ENCODE measurements at places on chromosomes 2 and 18.

DNA sequence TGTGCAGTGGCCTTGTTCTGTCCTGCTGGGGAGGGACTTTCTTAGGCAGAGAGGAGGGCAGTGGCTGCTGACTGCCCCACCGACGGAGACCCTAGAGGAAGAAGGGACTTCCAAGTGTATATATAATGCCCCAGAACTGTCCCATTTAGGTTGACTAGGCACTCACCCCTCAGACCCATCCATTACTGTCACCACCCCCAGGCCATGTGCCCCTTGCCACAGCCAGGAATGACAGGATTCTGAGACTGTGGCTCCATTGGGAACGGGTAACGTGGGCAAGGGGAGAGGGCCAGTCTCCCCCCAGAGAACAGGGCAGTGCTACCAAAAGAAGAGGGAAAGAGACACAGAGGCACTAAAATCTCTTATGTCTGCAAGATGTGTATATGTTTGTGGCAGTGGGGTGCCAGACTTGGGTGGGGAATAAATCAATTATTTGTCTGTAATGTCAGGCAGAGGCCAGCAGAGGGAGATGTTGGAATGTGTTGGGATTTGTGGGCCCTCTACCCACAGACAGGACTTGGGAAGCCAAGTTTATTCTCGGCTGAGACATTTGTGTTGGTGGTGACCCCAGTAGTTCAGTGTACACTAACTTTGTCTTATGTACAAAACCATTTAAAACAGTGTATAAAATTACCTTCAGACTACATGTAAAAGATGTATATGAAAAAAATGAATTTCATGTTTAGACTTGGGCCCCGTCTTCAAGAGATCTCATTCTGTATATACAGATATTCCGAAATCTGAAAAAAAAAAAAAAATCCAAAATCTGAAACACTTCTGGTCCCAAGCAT, 24.0 kb upstream of the TMEM37 start:
- DNase-seq = no peak

- no peak for DNase-seq
These were observed 42.1 kb upstream of the REL start for GRCh38 chr2:60839126-60839813.

DNA sequence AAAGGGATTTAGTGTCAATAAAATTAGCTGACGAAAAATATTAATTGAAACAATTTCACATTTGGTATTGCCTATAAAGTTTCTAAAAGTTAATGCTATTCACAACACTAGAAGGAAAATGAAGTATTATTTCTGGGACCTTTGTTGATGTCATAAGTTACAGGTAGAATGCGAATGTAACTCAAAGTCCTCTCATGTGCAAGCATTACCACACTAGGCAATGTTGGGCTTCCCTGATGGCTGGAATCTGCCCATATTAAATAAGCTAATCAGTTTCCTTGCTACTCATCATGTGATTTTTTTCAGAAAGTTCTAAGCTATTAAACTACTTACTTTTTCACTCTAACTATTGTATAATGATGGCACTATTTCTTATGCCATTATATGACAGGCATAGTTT, 44.6 kb downstream of the COBLL1 start:
- DNase-seq = no peak

DNA sequence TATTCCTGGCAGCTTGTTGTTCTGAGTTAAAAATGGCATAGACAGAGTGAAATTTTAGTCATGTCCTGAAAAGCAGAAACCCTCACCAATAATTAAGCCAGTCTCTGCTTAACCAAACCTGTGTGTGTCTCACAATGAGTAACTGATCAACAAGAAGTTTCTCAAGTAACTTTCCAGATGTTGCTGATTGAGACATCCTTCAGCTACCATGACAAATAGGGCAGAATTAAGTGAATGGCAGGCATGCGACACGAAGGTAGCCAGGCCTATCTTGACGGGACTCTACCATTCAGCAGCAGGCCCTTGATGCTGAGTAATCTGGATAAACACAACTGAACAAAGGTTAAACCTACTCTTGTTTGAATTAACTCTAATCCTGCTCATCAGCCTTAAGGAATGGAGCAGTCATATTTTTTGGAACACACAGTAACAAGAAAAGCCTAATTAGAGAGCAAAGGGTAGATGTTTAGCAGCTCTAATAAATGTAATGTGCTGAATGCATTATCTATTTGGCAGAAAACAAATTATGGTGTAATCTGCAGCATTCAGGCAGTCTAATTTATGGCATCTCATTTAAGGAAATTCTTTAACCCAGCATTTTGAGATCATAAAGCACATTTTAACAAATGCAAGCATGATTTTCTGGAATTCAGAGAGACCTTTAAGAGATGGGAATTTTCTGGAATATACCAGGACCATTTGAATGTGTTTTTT, 159.5 kb upstream of the EPHA4 start:
- no peak for DNase-seq

- no peak for DNase-seq
These were observed 65.2 kb upstream of the RNF152 start for GRCh38 chr18:61957801-61958516.

DNA sequence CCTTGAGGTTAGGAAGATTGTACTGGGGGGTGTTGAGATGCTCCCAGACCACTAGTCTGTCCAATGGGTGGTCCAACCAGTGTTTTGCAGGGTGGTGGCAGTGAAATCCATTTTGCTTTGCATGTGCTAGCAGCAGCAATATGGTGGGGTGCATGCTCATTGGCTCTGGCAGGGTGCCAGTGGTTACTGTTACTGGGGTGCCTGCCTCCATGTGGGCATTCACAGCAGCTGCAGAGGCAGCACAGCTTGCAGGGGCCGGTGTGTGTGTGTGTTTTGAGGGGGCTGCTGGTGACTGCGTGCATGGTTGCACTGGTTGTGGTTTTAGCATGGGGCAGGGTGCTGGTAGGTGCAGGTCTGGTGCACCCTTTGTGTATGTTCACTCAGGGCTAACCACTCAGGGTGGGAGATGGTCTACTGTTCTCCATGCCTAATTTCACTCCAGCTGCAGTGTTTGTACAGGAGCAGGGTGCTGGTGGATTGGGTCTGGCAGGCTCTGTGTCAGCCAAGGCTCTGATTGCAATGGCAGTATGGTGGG, 265.4 kb downstream of the NUP35 start:
- DNase-seq = no peak

DNA sequence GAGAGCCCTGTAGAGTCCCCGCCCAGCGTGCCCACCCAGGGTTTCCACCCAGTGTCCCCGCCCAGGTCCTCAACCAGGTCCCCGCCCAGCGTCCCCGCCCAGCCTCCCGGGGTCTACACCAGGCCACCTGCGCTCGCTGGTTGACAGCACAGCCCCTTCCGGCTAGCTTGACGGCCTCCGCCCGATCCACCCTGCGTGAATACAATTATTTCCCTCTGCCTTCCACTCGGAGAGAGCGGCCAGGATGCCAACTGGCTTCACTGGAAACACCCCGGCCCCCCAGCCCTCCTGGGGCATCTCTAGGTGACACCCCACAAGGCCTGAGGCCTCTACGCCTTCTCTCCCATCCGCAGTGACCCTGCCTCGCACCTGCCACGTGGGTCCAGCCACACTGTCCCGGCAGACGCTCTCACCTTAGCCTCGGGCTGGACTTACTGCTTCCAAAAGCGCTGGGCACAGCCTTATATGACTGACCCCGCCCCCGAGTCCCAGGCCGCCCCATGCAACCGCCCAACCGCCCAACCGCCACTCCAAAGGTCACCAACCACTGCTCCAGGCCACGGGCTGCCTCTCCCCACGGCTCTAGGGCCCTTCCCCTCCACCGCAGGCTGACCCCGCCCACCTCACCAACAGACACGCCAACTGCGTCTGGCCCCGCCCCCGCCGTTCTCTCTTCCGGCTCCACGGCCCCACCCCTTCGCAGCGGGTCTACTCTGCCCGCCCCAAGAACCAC, 188.1 kb downstream of the LAMA1 start:
- no peak for DNase-seq

- DNase-seq = no peak
These were observed 1.5 kb downstream of the SPOPL start for GRCh38 chr2:138503087-138503442.

- no peak for DNase-seq
These were observed 134.0 kb upstream of the LYPD1 start for GRCh38 chr2:132804051-132804450.

- no peak for DNase-seq
These were observed 69.6 kb downstream of the ACVR1 start for GRCh38 chr2:157806426-157807077.

GRCh38 chr2:28368357-28368798, 24.3 kb upstream of the FOSL2 start:
- no peak for DNase-seq

- DNase-seq = no peak
These were observed 16.0 kb downstream of the TMEM177 start for GRCh38 chr2:119694845-119695521.

DNA sequence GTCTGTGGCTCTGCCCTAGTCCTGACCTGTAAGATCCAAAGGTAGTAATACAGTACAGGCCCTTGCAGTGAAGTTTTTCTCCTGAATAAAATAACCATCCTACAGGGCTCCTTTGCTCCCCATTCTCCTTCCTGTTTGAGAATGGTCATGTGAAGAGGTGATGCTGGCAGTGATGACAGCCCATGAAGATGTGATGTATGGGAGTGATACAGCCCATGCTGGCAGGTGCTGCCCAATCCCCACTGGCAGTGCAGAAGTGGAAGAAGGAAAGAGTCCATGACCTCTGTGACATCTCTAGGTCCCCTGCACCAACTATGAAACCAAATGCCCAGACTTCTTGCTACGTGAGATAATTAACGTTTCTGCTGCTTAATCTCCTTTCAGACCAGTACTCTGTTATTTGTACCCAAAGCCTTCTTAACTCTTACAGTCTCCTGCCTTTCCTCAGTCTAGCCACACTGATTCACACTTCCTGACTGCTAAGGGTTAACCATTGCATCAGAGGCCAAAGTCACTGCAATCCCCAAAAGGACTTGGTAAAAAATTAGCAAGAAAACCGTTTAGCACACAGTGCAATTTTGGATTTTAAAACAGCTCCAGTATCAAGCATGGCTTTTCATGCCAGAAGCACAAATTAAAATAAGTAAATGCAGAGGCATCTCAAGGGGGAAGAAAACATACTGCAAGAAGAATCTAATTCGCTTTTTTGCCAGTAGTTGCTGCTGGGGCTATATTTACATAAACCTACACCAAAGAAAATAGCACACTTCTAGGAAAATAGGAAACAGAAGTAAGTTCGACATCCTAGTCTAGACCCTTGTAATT, 98.0 kb downstream of the STK39 start:
- DNase-seq = no peak

DNA sequence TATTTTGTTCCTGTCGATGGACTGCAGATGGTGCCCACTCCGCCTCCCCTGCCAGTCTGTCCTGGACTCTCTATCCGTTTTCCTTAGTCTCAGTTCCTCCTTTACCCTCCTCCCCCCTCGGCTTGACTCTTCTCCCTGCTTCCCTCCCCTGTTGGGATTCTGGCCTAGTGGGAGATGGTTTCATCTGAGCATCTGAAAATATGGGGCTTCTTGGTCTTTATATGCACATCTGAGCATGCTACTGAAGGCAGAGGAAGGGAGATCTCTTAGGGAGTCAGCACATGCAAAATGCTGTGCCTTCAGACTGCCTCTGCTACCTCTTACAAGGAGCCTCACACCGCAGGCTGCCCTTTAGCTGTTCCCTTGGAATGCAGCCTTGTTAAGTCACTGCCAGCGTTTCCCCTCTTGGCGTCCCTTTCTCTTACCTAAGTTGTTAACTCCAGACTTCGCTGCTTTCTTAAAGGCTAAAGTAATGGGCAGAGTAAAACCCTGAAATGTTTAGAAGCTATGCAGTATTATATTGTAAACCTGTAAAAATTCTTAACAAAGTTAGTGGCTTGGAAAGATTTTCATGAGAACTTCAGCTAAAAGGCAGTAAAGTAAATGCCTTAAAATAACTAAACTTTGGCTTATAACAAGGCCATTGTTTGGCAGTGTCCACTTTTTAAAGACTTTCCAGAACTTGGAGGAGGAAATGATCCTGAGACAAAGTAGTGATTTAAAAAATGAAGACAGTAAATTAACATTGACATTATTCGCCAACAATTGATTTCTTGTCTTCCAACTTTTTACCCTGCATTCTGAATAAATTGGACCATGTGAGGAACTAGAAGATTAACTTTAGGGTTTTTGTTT, 49.8 kb downstream of the LDLRAD4 start:
- no peak for DNase-seq

DNA sequence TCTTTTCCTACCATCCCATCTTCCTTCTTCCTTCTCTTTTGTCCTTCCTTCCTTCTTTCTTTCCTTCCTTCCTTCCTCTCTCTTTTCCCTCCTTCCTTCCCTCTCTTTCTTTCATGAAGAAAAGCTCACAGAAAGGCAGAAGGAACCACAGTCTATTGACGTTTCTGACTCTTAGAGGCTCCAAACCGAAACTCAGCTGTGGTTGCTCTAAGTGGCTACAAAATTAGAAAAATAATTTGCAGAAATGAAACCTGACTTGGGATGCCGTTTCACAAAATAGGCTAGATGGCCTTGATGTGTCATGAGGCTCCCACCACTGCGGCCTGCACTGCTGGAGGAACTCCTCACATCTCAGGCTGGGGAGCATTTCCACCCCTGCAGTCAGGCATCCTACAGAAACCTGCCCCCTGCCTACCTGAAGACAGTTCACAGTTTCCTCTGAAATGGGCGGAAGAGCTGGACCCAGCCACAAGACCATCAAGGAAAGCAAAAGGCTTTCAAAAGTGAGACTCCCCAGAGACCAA, 165.6 kb downstream of the SMAD7 start:
- DNase-seq = no peak

GRCh38 chr2:67255933-67256615, 141.1 kb upstream of the ETAA1 start:
- DNase-seq = no peak

GRCh38 chr2:19851116-19851695, 50.6 kb downstream of the TTC32 start:
- no peak for DNase-seq

DNA sequence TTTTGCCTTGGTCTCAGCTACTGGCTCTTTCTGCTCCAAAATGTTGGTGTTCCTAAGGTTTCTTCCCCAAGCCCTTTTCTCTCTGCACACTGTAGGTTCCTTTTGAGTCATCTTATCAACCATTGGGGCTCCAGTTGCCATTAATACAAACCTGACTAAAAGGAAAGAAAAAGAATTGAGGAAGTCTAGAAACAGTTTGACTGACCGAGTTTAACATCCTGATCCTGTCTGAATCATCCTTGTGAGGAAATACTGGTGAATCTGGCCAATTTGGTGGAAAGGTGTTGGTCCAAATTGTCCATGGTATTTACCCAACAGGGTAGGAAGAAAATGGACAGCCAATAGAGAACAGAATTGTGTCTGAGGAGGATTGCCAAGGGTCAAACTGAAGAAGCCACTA, 38.3 kb downstream of the CRYGD start:
- no peak for DNase-seq

- DNase-seq = no peak
These were observed 170.6 kb upstream of the SERPINE2 start for GRCh38 chr2:224209555-224210285.

DNA sequence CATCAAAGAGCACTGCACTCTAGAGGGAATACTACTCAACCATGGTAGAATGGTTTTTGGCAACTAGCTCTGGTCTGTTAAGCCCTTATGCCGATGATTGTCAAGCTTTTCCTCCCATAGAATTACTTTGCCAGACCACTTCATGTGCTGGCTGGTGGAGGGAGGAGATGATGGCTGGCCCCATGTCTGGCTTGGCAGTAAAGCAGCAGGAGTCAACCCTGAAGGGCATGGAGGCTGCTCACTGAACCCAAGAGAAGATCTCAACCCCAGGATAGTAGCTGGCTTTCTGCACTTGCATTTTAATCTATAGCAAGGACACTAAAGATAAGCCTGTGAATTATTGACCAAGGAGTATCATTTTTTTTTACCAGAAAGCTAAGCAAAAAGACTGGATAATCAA, 309.9 kb downstream of the PIEZO2 start:
- DNase-seq = no peak
